Activated CD8-positive, alpha-beta memory T cell treated with anti-CD3 and anti-CD28 coated beads for 48 hours (primary cell): ENCODE measurements at places on chromosomes 12 and 14.

- no peak for DNase-seq
Observed at GRCh38 chr14:36750244-36750643, 88.6 kb downstream of the PAX9 start.

GRCh38 chr12:4579305-4580102 is 17.5 kb downstream of the DYRK4 start:
- no peak for DNase-seq

DNA sequence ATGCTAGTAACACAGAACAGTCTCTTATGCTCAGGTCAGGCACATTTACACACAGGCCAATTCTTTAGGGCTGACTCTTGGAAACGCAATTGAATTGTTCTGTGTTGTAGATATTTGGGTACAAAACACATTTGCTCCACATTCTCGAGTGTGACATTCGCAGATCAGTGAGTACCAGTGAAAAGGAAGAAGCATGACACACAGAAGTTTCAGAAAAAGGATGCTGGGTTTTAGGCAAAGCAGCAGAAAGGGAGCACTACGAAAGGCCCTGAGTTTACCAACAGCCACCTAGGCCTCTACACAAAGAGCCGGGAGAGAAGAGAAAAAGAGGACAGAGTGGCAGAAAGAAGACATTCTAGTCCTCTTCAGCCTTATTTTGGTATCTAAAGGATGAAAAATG is 254.4 kb upstream of the BTG1 start:
- DNase-seq: no peak

- DNase-seq: no peak
Observed at GRCh38 chr14:74910556-74910955, 12.5 kb downstream of the RPS6KL1 start.

DNA sequence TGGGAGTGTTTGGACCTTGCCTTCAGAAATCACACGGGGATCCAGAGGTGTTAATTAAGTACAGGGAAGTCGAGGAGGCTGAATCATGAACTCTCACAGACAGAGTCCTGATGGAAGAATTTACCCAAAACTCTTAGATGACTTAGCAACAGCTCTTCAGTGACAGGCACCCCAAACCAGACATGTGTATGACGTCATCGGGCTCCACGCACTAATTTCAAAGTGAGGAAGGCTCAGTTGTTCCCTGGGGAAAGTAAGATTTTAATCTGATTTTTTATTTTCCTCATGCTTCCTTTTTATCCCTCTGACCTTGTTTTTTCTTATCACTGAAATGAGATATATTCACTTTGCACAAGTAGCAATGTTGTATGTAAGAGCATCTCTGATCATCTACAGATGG is 1363.5 kb downstream of the AACS start:
- no peak for DNase-seq

- no peak for DNase-seq
Observed at GRCh38 chr12:132766380-132767085, 4.9 kb upstream of the ANKLE2 start.

GRCh38 chr12:80702889-80703805 is 4.3 kb upstream of the MYF6 start:
- no peak for DNase-seq

DNA sequence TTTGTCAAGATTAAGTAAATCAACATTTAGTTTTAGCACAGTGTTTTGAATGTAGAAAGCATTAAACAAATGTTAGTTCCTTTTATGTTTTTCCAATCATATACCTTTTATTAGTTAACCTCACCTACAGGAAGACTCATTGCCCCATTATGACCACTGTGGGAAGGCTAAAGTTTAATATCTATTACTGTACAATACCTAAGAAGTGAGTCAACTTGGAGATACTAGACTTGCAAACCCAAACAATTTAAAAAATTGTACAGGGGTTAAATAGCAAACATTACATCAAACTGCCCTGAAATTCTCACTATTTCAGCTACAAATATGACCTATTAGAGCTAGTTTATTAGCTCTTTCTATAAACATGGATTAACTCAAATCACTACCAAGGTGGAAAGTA is 8.6 kb upstream of the G2E3 start:
- no peak for DNase-seq

- DNase-seq: no peak
Observed at GRCh38 chr12:18951218-18951617, 178.3 kb upstream of the PLEKHA5 start.

- no peak for DNase-seq
Observed at GRCh38 chr12:26346736-26347135, 151.4 kb downstream of the SSPN start.

DNA sequence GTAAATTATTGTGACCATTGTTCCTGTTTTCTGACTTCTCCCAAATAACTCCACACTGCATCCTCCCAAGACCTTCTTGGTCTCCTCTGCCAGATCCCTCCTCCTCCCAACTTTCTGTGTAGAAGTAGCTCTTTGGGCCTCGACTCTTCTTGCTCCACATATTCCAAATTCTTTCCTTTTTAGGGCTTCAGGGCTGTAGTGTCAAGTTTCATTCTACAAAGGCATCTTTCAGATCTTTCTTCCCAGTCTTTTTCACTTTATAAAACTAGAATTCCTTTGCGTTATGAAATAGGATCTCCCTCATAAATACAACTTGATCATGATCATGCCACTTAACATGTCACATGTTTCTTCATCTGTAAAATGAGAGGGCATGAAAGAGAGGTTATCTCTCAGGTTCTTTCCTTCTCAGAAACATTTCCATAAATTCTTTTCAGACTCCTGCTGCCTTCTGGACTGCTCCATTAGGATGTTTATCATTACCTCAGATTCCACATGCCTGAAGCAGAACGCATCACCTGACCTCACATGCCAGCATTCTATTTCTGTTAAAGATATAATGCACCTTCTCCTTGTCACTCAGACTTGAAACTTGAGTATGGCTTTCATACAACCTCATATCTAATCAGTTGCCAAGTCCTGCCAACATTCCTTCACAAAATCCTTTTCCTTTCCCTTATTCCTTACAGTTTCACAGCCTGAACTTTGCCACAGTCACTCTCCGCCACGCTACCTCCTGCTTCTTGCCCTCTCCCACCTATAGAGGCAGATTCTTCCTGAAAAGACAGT is 8.5 kb downstream of the SLC38A1 start:
- DNase-seq: no peak

DNA sequence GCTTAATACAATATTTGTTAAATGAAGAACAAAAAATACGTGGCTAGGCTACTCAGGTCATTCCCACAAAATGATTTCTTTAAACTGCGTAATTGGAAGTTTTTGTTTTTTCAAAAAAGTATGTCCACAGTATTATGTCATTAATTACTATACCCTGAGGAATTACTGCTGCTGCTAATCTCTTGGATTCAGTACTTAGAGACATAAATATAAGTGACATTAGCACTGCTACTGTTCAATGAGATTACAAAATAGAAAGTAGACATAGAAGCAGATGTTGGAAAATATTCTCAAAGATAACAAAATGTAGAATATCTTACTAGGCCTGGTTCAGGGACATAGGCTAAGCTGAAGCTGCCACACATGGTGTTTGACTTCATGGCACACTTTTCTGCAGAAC is 36.3 kb downstream of the HMGA2 start:
- no peak for DNase-seq

- no peak for DNase-seq
Observed at GRCh38 chr14:99284254-99285004, 12.4 kb upstream of the BCL11B start.

DNA sequence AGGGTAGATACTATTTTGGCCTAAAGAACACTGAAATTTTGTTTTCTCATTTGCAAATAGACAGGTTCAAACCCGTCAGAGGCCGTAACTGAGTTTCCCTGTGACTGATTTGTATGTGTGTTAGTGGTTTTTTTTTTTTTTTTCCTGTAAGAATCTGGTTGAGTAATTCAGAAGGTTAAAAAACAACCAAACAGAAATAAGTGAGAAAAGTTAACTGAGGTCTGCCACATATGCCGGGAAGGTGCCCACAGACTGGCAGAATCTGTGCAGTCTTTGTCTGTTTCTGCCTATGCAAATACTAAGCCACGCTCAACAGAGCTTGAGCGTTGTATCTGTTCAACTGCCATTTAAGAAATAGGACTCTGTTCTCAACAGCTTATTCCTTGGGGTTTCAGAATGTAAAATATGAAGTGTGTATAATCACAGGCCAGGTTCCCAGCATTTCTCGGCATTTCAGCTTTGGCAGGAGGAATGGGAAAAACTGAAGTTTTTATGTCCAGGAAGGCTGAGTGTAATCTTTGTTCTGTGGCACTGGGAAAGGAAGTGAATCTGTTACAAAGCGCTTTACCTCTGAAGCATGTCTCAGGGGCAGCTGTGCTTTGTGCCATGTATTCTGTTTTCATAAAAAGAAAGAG is 181.9 kb downstream of the PRKCH start:
- DNase-seq: no peak

DNA sequence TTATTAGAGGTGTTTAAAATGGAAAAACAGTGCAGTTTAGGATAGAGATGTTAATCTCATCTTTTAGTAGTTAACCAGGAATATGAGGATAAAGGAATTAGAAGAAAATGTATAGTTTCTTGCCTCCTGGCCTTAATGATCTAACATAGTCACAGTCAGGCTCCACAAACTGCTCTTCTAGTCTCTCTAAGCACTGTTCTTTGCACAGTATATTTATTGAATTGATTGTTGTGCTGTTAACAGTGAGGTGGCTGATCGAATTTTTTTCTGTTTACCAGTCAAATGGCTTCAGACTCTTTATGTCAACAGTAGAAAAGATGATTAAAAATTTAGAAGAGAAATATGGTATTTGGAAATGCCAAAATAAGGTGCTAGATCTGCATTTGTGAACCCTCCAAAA is 37.8 kb downstream of the ATF7IP start:
- DNase-seq: no peak
